ENCODE measurements at places on chromosomes 4 and X.

- no peak for DNase-seq
Measured at GRCh38 chrX:133923113-133923512, 62.3 kb downstream of the GPC3 start.

DNA sequence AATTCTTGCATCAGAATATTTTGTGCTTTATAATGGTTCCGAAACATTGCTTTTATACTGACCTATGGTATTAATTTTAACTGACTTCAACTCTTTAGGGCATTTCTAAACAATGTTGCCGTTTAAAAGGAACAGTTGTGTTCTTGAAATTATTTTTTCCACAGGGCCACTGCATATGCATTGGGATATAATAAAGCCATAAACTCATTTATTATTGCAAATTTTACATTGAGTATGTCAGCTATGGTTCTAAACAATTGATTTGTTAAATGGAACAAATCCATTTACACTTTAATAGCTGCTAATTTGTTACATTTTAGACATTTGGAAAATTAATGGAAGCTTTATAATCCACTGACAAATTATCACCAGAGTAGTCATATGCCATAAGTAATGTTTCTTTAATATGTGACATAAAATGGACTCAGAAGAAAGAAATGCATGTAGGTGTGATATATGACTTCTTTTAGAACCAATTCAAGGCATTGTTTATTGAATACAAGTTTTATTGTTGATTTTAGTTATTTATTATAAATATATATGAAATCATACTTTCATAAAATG is 553.3 kb downstream of the TLL1 start:
- DNase-seq = no peak

DNA sequence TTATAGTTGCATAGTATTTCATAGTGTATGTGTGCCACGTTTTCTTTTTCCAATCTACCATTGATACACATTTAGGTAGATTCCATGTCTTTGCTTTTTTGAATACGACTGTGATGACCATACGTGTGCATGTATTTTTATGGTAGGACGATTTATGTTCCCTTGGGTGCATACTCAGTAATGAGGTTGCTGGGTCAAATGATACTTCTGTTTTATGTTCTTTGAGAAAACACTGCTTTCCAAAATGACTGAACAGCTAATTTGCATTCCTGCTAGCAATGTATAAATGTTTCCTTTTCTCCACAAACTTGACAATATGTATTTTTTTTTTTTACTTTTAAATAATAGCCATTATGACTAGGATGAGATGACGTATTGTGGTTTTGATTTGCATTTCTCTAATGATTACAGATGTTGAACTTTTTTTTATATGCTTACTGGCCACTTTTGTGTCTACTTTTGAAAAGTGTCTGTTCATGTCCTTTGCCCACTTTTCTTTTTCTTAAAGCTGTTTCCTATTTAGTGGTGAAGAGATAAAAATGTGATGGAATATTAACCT is 969.5 kb upstream of the NDST4 start:
- no peak for DNase-seq

GRCh38 chrX:123570011-123570590 is 162.8 kb downstream of the THOC2 start:
- no peak for DNase-seq

DNA sequence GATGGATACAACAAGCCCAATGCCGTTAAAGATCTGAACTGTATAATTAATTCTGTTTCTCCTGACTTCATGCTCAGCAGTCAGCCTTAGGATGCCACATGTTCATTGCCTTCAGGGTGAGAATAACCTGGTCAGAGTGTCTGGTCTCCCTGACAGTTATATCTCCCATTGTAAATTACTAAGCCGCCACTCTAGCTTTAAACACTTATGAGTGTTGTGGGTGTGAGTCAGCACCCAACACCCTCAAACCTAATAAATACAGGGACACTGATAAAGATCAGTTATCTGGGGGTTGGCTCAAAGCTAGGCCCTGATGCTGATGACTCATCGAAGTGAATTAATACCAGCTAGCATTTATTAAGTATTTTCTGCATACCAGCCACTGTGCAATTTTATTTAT is 64.9 kb upstream of the DYNLT3 start:
- no peak for DNase-seq

Data from AML-193 (cell line).